SK-MEL-5 (cell line): ENCODE measurements at places on chromosomes 12 and 14. TPM values are rescaled to one million over a fixed set of nuclear protein-coding genes. Genes with fewer than 3 reads are reported as not detected.

KLRK1 gene
- total RNA-seq, result 0.50 and 1.2 TPM in 2 replicates

DPF3 gene
- total RNA-seq, result 0.75 and 1.3 TPM in 2 replicates

ACTN1 gene
- total RNA-seq, result 34.2 and 45.9 TPM in 2 replicates

PIANP gene
- not detected in 2 replicates for total RNA-seq

TAS2R19 gene
- total RNA-seq, result 0.32 and 0.55 TPM in 2 replicates

RNU4-1 gene
- not detected in 2 replicates for total RNA-seq

HCAR3 gene
- not detected in 2 replicates for total RNA-seq

RPGRIP1 gene
- 0.08 and 0.21 TPM in 2 replicates for total RNA-seq

MUCL1 gene
- not detected in 2 replicates for total RNA-seq

HVCN1 gene
- total RNA-seq, result 2.1 TPM in 1 of 2 replicates, not detected in the other

HNF1A gene
- total RNA-seq, result not detected in 2 replicates

SLC4A8 gene
- 0.11 TPM in 1 of 2 replicates, not detected in the other for total RNA-seq

LRRC10 gene
- total RNA-seq, result not detected in 2 replicates

MYO1H gene
- 0.08 TPM in 1 of 2 replicates, not detected in the other for total RNA-seq

IL23A gene
- 0.34 TPM in 1 of 2 replicates, not detected in the other for total RNA-seq

KRT77 gene
- not detected in 2 replicates for total RNA-seq

TPPP2 gene
- not detected in 2 replicates for total RNA-seq

LRTM2 gene
- total RNA-seq, result not detected in 2 replicates

ACSS3 gene
- not detected in 2 replicates for total RNA-seq

RGS6 gene
- total RNA-seq, result not detected in 2 replicates

FCF1 gene
- total RNA-seq, result 27.8 and 29.2 TPM in 2 replicates

CLEC1B gene
- not detected in 2 replicates for total RNA-seq

PZP gene
- 0.59 TPM in 1 of 2 replicates, not detected in the other for total RNA-seq

GPR162 gene
- total RNA-seq, result 0.08 and 1.5 TPM in 2 replicates

SPRYD3 gene
- total RNA-seq, result 31.8 and 32.4 TPM in 2 replicates

HOXC10 gene
- total RNA-seq, result 0.45 and 0.53 TPM in 2 replicates

FAM216A gene
- total RNA-seq, result 24.4 and 25.3 TPM in 2 replicates
